ENCODE measurements at places on chromosomes 11 and 22.

DNA sequence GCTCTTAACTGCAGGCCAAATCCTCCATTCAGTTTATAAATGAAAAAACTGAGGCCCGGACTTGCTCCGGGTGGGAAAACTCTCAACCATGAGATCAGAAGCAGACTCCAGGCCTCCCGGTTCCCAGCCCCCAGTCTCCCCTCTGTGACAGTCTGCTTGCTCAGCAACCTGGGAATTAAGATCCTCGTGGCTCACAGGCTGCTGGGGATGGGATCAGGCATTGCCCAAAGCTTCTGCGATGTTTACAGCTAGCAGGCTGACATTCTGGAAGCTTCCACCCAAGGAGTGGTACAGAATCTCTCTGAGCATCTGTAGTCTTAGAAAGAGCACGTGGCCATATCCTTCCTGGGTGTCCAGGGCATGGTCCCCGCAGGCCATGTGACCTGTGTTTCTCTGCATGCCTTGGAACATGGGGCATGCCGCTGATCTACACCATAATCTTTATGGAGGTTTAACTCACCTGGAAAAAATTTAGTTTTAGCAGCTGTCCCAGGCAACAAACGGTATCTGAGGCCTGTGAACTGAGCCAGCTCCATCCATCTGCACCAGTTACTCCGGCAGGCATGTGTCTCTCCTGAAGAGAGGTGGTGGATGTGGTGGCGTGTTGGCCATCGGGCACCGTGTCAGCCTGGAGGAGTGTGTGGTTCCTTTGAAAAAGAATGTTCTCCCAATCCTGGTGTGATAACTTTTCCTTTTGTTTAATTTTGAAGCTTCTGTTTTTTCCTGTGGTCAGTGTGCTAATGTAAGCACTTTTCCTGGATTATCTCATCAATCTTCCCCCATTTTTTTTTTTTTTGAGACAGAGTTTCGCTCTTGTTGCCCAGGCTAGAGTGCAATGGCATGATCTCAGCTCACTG, 7.9 kb downstream of the FBLN1 start:
- DNase-seq, result no peak

DNA sequence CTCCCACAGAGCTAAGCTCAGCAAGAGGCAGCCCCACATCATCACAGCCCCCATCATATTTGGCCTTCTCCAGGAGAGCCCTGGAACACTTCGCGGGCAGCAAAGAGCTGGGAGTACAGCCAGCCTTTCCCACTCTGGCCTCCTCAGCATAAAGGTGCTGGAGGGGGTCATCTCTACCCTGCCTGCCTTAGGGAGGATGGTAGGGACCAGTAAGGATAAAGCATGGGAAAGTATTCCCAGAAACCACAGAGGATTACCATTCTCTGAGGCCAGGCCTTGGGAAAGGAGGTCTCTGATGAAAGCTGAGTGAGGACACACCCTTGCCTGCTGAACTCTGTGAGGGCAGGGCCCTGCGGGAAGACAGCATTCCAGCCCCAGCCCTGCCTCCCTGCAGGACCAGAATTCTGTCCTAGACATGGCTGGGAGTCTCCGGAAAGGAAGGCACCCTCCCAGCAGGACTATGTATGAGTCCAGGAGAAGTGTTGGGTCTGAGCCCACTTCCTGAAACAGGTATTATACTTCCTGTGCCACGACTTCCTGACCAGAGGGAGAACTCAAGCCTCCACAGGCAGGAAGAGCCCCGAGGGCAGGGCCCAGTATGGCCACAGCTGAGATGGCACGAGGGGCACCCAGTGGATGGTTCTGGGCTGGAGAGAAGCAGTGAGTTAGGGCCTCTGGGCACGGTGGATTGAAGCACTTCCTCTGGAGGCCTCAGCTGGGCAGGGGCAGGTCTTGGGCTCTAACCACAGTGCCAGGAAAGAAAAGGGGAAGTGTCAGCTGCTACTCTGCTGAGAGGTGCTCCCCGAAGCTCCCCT, 12.9 kb upstream of the CASTOR1 start:
- no peak for DNase-seq

GRCh38 chr11:131408025-131408640, 37.7 kb downstream of the NTM start:
- DNase-seq, result peak; percentile 11

DNA sequence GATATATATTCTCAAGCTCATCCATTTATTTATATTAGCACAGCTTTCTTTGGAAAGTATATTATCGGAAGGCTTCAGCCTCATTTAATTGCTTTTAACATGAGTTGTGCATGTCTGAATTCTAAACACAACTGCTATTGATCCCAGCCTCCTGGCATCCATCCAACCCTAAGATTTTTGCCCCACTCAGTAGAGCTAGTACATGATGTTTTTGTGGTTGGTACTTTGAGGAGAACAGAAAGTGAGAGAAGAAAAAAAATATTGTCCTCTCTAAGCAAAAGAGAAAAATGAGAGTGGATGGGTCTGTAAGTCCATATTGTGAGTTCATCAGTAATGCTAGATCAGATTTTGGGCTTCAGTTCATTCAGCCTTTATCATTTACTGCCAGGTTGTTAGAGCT, 198.7 kb downstream of the DDX10 start:
- DNase-seq, result no peak

GRCh38 chr11:117950301-117950700, 21.1 kb upstream of the TMPRSS13 start:
- no peak for DNase-seq

GRCh38 chr22:26939466-26939865, 282.1 kb downstream of the MIAT start:
- no peak for DNase-seq

DNA sequence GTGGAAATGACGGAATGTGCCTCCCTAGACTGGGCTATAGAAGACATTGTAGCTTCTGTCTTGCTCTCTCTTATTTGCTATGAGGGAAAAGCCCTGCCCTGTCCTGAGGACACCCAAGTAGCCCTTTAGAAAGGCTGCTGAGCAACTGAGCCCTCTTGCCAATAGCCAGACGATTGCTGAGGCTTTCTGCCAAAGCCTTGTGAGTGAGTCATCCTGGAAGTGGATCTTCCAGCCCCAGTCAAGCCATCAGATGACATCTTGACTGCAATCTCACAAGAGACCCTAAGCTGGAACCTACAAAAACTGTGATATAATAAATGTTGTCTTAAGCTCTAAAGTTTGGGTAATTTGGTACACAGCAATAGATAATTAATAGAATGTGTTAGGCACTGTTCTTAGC, 3.9 kb upstream of the TRAF6 start:
- DNase-seq, result no peak

GRCh38 chr22:29380032-29380781, 8.2 kb downstream of the AP1B1 start:
- no peak for DNase-seq

- DNase-seq, result no peak
Measured at GRCh38 chr11:44633641-44634040, 68.2 kb downstream of the CD82 start.

DNA sequence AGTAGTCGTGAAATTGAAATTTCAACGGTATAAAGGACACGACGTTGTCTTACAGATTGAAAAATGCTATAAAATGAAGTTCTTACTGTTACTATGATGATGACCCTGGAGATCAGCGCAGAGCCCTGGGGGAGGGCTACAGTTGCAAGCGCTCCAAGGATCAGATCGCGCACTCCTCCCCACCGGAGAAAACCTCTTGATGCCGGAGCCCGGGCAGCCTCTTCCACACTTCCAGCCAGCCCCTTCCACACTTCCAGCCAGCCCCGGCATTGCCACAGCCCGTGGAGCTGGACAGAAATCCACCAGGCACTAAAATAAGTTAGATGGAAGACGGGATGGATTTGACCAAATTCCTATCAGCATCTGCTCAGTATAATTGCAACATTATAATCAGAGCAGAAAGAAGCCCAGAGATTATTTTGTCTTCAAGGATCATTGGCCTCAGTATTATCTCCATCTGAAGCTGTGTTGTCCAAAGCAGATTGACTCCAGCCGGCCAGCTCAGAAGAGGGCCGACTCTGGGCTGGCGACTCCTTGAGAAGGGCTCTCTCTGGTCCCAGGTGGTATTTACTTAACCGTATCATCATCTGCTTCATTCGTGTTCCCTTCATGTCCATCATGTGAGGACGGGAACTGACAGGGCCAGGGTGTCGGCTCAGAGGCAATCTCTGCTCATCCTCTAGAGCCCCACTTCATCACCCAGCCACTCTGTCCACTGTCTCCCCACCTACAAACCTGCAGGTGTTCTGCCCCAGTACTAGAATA, 777 bp upstream of the MICAL3 start:
- DNase-seq, result no peak

DNA sequence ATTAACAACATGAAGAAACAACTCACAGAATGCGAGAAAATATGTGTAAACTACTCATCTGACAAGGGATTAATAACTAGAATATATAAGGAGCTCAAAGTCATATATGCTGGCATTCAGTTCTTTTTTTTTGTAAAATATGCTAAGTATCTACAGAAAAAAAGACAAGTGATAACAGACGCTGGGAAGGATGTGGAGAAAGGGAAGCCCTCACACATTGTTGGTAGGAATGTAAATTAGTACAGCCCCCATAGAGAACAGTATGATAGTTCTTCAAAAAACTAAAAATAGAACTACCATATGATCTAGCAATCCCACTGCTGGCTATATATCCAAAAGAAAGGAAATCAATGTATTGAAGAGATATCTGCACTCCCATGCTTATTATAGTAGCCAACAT, 13.8 kb downstream of the GAB2 start:
- DNase-seq, result no peak

DNA sequence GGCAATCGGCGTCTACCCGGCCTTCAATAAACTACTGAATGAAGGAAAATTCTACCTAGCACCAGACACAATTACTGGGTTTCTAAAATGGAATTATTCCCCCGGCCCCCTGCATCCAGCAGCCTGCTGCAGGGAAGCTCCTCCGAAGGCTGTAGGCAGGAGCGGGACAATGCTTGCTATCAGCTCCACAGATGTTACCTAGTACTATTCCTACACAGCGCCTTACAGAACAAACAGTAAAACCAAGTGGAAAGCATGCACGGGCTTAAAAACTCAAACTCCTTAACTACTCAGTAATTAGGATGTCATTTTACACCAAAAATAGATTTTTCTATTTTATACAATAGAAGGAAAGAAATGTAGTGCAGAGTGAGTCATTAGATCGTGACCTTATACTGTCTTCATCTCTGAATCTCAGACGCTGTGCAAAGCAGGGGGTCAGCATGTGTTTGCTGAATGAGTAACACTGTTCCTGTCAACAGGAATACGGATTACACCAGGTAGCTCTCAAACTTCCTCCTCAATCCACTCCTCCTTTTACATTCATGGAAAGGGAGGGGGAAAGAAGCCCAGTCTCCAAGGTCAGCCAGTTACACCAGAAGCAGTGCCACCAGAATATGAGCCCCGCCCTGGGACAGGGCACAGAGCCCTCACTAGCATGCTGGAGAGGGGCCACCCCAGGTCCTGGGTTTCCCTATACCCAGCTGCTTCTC, 74.9 kb downstream of the PACSIN2 start:
- DNase-seq, result no peak

DNA sequence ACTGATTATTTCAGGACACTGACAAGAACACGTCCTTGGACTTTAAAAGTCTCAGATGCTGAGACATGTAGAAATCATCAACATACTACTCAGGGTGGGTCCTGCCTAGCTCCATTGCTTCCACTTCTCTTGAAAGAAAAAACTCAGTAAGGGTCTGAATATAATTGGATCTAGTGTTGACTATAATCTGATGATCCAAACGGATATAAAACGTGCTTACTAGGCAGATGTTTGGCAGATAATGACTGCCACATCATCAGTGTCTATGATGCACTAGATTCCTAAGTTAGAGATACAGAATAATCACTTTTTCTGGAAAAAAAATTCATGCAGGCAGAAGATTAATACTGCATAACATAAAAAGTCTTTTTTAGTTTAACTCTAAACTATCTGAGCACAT, 21.6 kb downstream of the GUCY1A2 start:
- DNase-seq, result no peak

GRCh38 chr11:103737747-103738146, 298.7 kb upstream of the DDI1 start:
- DNase-seq, result no peak

DNA sequence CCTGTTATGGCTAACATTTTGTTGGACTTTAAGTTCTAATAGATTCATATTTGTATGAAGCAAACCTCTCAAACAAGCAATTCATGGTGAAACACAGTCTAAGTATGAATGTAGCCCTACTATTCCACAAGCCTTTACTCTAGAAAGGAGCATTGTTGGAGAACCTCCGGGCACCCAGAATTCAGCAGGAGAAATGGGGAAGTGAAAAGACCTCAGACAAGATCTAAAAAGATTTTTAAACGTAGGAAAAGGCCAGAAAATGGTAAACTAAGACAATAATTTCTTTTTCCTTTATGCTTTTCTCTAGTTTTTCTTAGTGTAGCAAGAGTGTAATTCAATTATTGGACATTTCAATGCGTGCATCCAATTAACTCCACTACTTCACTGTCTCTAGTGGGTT, 426.4 kb downstream of the INSC start:
- DNase-seq, result no peak

DNA sequence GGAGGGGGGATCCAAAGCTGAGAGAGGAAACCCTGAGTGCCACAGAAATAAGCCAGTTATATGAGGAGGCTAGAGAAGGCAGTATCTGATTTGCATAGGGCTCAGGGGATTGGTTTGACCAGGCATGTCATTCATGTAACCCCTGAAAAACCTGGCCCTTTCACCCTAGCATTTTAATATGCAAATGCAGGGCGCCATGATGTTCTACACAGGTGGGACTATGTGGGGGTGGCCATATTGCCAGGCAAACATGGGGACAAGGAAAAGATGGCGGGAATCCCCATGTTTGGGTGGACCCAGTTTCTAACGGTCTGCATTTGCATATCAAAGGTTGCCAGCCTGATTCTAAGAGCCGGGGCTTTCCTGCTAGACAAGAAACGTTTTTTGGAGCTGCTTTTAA, 27.2 kb downstream of the CSF2RB start:
- no peak for DNase-seq

GRCh38 chr11:72226701-72227100, 2.1 kb downstream of the INPPL1 start:
- DNase-seq, result no peak

- no peak for DNase-seq
Measured at GRCh38 chr22:47218671-47219070, 456.2 kb downstream of the TBC1D22A start.

GRCh38 chr11:122661182-122661945, 5.8 kb downstream of the UBASH3B start:
- no peak for DNase-seq

DNA sequence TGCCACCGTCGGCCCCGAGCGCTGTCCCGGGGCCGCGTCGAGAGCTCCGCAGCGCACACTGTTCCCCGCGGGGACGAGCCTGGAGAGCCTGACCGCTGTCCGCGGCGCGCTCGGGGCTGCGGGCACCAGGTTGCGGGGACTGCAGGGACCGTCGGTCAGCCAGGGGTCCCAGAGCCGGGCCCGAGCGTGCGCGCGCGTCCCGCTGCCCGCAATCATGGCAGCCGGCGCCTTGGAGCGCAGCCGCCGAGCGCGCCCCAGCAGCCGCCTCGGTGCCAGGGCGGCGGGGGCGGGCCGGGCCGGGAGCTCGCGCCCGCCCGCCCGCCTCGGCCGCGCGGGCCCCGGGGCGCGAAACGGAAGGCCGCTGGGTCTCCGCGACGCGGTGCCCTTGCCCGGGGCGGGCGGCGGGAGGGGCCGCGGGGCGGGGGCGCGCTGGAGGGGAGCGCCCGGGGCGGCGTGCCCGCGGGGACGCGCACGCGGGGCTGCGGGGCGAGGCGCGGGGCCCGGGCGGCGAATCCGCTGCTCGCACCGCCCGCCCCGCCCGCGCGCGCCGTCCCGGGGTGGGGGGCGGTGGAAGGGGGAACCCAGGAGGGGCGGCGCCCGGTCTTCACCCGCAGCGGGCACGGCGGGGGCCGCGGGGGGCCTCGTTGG, 79.4 kb upstream of the PPARA start:
- no peak for DNase-seq
